ENCODE measurements at places on chromosomes 13 and 19. TPM values are rescaled to one million over a fixed set of nuclear protein-coding genes. Genes with fewer than 3 reads are reported as not detected.

MYH14 gene
- 298 TPM for total RNA-seq

COX6B2 gene
- total RNA-seq: not detected

ZNF85 gene
- total RNA-seq: 0.69 TPM

C19orf81 gene
- total RNA-seq: 1.8 TPM

PSG1 gene
- not detected for total RNA-seq

C13orf42 gene
- total RNA-seq: not detected

FAAP24 gene
- not detected for total RNA-seq

RPS16 gene
- 1,408 TPM for total RNA-seq

SWSAP1 gene
- 1.4 TPM for total RNA-seq

LHFPL6 gene
- total RNA-seq: 18.4 TPM

CEP89 gene
- total RNA-seq: 10.0 TPM

KLK4 gene
- not detected for total RNA-seq

NLRP5 gene
- total RNA-seq: not detected

NLRP11 gene
- total RNA-seq: not detected

ZNF568 gene
- 4.8 TPM for total RNA-seq

PDE4A gene
- total RNA-seq: 14.4 TPM

GPR12 gene
- 0.10 TPM for total RNA-seq

NLRP12 gene
- total RNA-seq: 0.44 TPM

PRSS57 gene
- total RNA-seq: 0.25 TPM

NLRP4 gene
- total RNA-seq: not detected

PGLYRP1 gene
- total RNA-seq: not detected

ZNF763 gene
- 1.6 TPM for total RNA-seq

SULT2A1 gene
- not detected for total RNA-seq

LRFN3 gene
- 7.2 TPM for total RNA-seq

ASPDH gene
- not detected for total RNA-seq

CALR3 gene
- not detected for total RNA-seq

DNAAF3 gene
- not detected for total RNA-seq

NLRP7 gene
- not detected for total RNA-seq

INSR gene
- total RNA-seq: 72.0 TPM

SELENOV gene
- not detected for total RNA-seq

ZNF626 gene
- total RNA-seq: 8.1 TPM

ZNF625 gene
- 0.98 TPM for total RNA-seq

IL4I1 gene
- total RNA-seq: 0.39 TPM

F2RL3 gene
- total RNA-seq: 1.4 TPM

SIGLEC14 gene
- 1.2 TPM for total RNA-seq

APOC4 gene
- total RNA-seq: not detected

RASGRP4 gene
- total RNA-seq: 0.71 TPM

POSTN gene
- total RNA-seq: 11.8 TPM
